Stimulated activated CD8-positive, alpha-beta memory T cell treated with anti-CD3 and anti-CD28 coated beads, Interleukin-4, amount 100 ng/mL, for 24 hours (primary cell): ENCODE measurements at places on chromosomes 4 and X.

- DNase-seq = no peak
Observed at GRCh38 chrX:119763181-119763580, 4.8 kb downstream of the SOWAHD start.

GRCh38 chr4:156638334-156638733 lies 333.3 kb downstream of the PDGFC start:
- DNase-seq = no peak

GRCh38 chr4:184329659-184330400 lies 112.2 kb upstream of the ENPP6 start:
- no peak for DNase-seq

DNA sequence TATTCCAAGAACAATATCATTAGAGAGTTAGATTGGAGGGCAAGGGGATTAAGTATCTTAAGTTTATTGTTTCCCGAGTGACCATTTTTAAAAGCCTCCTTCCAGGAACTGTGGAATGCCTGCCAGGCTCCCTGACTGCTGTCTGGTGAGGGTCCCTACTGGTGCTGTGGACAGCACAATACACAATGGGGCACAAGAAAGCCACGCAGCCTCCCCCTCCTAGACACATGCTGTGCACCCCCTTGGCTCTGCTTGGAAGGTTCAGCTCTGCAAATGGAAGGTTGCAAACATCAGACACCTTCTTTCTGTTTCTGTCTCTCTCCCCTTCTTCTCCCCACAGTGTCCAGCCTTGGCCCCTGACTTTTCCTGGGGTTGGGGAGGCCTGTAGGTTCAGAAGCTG lies 153.2 kb downstream of the SHROOM3 start:
- DNase-seq = no peak

- DNase-seq = no peak
Observed at GRCh38 chrX:40943093-40943641, 142.1 kb upstream of the USP9X start.

GRCh38 chr4:176792326-176793059 lies at the start of gene VEGFC:
Gene VEGFC (minus strand): TSS chr4:176792922. CDS start chr4:176792311, 611 bp downstream.
- DNase-seq = no peak

DNA sequence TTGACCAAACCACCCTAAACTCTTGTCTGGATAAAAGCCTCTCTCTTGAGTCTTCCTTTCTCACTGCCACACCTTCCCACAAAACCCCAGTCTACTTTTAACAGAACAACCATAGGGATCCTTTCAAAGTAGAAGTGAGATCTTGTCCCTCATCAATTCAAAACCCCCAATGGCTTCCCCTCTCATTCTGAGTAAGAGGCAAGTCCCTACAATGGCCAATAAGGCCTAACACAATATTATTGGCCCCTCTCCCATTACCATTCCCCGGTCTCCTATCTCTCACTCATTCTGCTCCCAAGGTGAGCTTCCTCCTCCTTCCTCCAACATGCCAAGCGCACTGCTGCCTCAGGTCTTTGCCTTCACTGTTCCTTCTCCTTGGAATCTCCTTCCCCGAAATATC lies 57.1 kb downstream of the REELD1 start:
- DNase-seq = no peak

DNA sequence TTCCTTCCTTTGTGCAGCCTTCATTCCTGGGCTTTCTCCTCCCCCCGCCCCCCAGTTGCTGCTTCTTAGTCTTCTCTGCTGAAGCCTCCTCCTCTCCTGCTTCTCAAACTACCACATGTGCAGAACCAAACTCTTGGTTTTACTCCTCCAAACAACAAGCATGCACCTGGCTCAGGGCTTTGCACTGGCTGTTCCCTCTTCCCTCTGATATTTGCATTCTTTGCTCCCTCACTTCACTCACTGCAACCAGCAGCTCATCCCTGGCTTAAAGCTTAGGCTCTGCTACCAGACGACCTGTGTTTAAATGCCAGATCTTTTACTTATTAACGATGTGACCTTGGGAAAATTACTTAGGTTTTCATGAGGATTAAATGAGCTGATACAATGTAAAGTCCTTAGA lies 51.4 kb downstream of the MED28 start:
- DNase-seq = no peak

- no peak for DNase-seq
Observed at GRCh38 chr4:173362666-173363065, 8.1 kb upstream of the SAP30 start.

- DNase-seq = no peak
Observed at GRCh38 chr4:9880406-9881197, 99.2 kb downstream of the DRD5 start.

- DNase-seq = no peak
Observed at GRCh38 chrX:129791336-129791735, 11.6 kb downstream of the SASH3 start.

DNA sequence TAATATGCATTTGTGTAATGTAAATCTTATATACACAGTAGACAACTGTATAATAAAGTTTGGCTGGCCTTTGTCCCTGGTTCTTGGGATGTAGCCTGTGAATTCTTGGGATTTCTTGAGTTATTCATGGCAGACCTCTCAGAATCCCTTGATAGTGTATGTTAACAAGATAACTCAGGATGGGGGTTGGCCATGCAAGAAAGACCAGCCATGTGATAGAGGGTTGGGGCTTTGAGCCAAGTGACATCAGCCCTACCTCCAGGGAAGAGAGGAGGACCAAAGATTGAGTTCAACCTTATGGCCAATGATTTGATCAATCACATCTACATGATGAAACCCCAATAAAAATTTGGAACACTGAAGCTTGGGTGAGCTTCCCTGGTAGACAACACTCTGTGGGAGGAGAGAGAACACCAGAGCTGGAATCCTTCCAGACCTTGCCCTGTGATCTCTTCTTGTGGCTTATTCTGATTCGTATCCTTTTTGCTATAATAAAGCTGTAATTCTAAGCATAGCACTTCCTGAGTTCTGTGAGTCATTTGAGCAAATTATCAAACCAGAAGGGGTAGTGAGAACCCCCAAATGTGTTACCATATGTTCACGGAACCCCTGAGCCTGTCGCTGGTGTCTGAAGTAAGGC lies 11.3 kb downstream of the SLC2A9 start:
- DNase-seq = no peak

- no peak for DNase-seq
Observed at GRCh38 chr4:169272265-169272886, 1.6 kb upstream of the SH3RF1 start.

DNA sequence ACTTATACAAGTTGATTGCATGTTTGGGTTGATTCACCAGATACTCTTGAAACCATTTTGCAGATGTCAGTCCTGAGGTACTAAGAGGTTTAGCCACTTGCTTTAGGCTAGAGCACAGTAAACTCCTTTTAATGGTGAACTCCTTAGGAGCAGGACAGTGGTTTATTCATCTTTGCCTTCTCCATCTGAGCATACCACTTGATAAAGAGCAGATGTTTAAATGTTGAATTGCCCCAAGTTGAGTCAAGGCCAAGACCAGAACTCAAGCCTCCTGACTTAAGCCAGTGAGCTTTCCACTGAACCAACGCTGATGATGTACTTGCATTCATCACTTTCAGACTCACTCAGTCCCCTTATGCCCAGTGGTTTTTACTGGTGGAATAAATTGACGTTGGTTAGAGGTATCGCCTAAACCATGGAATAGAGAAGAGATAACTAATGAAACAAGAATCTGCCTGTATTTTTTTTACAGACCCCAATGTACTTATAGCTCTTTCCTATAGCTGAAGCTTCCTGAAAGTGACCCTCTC lies 7.5 kb downstream of the DAPP1 start:
- no peak for DNase-seq

- DNase-seq = no peak
Observed at GRCh38 chr4:170674176-170674575, 584.4 kb upstream of the AADAT start.

DNA sequence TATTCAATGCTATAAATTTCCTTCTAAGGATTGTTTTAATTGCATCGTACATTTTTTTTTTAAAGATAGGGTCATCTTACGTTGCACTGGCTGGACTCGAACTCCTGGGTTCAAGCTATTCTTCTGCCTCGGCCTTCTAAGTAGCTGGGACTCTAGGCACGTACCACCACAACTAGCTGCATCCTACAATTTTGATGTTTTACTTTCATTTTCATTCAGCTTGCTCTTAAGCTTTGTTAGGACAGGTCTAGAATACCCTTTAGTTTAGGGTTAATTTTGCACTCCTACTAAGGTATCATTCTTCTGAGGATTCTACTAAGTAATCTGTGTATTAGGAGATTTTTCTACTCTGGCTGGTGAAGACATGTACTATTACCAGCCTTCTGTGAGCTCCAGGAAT lies 50.2 kb upstream of the C1GALT1C1 start:
- DNase-seq = no peak

DNA sequence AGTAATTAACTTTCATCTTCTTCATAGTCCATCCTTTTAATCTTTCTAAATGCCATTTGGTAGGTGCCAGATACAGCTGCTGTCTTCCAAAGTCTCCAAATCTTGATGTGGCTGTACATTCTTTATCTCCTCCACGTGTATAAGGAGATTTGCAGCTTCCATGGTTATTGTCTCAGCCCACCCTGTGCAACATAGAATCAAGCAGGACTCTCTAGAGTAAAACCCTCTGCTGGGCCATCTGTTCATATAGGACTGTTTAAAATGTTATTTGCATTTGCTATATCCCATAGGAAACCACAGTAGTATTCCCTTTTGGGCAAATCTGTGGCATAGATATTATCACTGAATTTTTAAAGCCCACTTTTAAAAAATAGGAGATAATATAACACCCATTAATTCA lies 527.2 kb upstream of the EPHA5 start:
- no peak for DNase-seq

GRCh38 chr4:7361280-7361895 lies 73.3 kb downstream of the PSAPL1 start:
- no peak for DNase-seq

DNA sequence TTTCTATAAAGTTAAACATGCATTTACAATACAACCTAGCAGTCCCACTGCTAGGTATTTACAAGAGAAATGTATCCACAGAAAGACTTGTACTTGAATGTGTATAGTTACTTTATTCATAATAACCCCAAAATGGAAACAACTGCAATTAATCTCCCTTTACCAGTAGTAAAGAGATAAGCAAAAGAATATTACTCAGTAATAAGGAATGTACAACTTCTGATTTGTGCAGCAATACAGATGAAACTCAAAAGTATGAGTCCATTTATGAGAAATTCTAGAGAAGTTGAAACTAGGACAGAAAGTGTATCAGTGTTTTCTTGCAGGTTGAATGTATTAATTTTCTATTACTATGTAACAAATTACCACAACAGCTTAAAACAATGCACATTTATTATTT lies 15.2 kb downstream of the USP53 start:
- DNase-seq = no peak

GRCh38 chrX:110251526-110251925 lies 66.4 kb downstream of the AMMECR1 start:
- DNase-seq = no peak

DNA sequence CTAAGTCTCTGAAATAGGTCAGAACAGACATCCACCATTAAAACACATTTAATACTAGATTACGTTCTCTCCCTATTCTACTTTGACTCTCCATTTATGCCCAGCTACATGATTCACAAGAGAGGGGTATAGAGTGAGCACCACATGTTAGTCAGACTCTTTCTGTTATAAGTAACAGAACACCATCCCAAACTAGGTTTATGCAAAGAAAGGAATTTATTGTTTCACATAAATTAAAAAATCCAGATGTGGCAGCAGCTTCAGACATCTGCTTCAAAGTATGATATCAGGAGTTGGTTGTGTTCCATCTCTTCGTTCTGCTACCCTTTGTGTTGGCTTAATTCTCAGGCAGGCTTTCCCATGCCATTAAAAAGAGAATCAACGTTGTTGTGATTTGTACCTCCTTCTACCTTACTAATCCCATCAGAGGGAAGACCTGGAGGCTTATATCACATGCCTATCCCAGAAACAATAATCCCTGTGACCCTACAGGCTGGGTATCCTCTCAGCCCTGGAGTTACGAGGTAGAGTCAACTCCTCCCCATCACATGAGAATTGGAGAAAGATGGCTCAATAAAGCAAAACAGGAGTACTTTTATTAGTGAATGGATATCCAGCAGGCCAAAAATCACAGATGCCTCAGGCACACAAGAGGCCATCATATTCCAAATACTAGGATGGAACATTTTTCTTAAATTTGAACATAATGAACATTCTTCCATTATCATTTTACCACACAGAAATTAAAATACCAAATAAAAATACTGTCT lies 163.2 kb downstream of the SLC7A11 start:
- DNase-seq = no peak

- DNase-seq = no peak
Observed at GRCh38 chr4:42167709-42168108, 15.3 kb upstream of the BEND4 start.

DNA sequence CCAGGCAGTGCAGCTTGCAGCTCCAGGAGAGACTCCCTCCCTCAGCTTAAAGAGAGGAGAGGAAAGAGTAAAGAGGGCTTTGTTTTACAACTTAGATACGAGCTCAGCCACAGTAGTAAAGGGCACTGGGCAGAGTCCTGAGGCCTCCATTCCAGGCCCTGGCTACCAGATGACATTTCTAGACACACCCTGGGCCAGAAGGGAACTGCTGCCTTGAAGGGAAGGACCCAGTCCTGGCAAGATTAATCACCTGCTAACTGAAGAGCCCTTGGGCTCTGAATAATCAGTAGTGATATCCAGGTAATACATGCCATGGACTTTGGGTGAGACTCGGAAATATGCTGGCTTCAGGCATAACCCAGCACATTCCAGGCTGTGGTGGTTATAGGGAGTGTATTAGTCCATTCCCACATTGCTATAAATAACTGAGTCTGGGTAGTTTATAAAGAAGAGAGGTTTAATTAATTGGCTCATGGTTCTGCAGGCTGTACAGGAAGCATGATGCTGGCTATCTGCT lies 15.3 kb upstream of the SLC16A2 start:
- no peak for DNase-seq

- DNase-seq = no peak
Observed at GRCh38 chr4:4633431-4633830, 91.6 kb upstream of the STX18 start.

DNA sequence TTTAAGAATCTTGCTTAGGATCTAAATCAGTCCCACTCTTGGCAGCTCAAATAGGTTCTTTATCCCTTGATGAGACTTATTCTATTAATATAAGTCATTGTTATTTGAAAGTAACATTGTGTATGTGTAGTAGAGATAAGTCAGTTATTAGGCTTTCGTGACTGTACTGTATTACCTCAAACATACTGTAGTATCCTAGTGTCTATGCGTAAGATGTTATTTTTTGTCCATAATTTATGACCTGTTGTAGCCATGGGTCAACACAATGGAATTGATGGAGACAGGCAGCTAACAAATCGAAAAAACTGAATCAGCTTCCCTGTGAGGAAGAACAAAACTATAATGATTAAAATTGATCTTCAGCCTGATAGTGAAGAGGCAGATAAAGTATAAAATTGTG lies 41.8 kb downstream of the CLCN3 start:
- DNase-seq = no peak

- no peak for DNase-seq
Observed at GRCh38 chrX:20130357-20130756, 11.3 kb downstream of the EIF1AX start.

DNA sequence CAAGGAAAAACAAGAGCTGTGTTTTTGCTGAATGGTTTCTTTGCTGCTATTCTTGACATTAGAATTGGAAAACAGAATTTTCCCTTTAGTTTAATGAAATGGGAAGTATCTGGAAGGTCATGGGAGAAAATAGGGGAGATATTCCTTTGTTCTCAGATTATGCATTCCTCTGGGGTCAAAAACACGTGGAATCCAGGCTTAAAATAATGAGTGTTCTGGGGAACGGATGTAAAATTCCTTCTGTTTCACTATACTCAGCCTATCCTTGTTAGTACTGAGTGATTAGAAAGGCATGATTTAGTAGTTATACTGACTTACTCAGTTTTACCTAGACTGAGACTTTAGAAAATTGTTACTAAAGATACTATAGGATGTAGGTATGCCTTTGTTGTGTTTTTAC lies 107.3 kb downstream of the ARHGAP10 start:
- DNase-seq = no peak
